Activated naive CD8-positive, alpha-beta T cell treated with anti-CD3 and anti-CD28 coated beads for 36 hours (primary cell): ENCODE measurements at places on chromosomes 7 and 10. TPM values are rescaled to one million over a fixed set of nuclear protein-coding genes. Genes with fewer than 3 reads are reported as not detected.

SNX10 gene
- total RNA-seq, result 33.0 TPM

DNA sequence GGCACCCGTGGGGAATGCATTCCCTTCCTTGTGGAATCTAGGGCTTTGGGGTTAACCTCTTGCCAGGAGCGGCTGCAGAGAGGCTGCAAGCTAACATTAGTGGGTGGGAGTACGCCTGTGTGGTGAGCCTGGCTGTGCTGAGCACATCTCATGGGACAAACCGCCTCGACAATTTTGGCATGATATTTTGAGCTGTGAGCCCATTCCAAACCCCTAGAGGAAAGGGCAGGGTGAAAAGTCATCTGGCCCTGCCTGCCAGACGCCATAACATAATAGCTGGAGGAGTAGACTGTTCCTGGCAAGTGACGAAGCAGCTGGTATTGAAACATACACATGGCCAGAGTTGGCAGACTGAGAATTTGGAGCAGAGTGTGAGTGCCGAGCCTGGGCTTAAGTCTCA is 110.0 kb downstream of the TACC2 start:
- no peak overlapping the region for H3K4me3 ChIP-seq
- no peaks in the 10 kb centered on the region for H3K27me3 ChIP-seq
- no peak for DNase-seq
- no peaks in the 10 kb centered on the region for H3K36me3 ChIP-seq

- DNase-seq, result no peak
- no peak overlapping the region for H3K4me3 ChIP-seq
- H3K4me1 ChIP-seq, result peaks cover 13% of the 10 kb centered on the region
- no peak overlapping the region for H3K27ac ChIP-seq
- peaks cover 6% of the 10 kb centered on the region for H3K36me3 ChIP-seq
Measured at GRCh38 chr10:45544191-45544590, 128.4 kb downstream of the ZFAND4 start.

DNA sequence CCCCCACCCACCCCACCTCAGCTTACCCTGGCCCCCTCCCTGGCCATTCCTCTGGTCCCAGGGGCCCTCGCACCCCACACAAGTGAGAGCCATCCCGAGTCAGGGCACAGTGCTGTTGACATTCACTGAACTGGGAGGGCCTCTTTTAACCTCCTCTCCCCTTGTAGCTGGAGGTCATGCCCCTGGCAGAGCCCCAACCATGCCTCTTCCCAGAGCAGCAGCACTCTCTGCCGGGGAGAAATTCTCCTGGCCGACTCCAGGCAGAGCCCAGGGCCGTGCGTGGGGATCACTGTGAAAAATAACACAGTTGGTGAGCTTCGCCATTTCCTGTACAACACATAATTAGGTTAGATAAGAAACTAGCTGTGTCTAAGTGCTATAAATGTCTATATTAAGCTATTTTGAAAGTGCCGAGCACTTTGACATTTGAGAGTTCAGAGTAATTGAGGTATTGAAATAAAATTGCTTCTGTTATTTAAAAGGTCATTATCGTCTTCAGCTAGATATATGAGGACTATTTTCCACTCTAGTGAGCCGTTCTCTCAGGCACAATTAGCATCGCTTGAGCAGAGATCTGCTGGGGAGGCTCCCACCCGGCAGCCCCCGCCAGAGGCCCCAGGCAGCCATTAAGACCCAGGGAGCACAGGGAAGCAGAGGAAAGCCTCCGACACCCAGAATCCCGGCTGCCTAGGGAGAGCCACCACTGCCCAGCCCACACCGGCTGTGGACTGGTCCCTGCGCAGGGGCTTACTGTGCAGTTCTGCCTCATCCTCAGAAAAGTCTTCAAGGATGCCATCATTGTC is 62.4 kb upstream of the LRRC18 start:
- H3K27me3 ChIP-seq, result no peaks in the 10 kb centered on the region
- H3K4me3 ChIP-seq, result no peak overlapping the region
- no peak for DNase-seq
- no peaks in the 10 kb centered on the region for H3K36me3 ChIP-seq
- no peak overlapping the region for H3K27ac ChIP-seq
- no peaks in the 10 kb centered on the region for H3K4me1 ChIP-seq

- no peaks in the 10 kb centered on the region for H3K4me1 ChIP-seq
- H3K27me3 ChIP-seq, result peaks cover 8% of the 10 kb centered on the region
- no peak overlapping the region for H3K27ac ChIP-seq
- DNase-seq, result no peak
- H3K4me3 ChIP-seq, result no peak overlapping the region
Measured at GRCh38 chr10:63833411-63834060, 312.3 kb downstream of the REEP3 start.

DNA sequence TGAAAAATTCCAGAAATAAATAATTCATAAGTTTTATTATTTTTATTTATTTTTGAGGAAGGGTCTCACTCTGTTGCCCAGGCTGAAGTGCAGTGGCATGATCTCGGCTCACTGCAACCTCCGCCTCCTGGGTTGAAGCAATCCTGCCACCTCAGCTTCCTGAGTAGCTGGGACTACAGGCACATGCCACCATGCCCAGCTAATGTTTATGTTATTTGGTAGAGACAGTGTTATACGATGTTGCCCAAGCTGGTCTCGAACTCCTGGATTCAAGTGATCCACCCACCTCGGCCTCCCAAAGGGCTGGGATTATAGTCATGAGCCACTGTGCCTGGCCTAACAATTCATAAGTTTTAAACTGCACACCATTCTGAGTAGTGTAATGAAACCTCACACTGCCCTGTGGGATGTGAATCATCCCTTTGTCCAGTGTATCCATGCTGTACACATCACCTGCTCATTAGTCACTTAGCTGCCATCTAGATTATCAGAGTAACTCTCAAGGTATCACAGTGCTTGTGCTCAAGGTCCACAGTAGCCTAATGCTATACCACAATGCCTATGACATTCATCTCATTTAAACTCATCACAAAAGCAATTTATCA is 17.9 kb downstream of the RTKN2 start:
- H3K27me3 ChIP-seq, result no peaks in the 10 kb centered on the region
- no peak overlapping the region for H3K4me3 ChIP-seq

GRCh38 chr7:156155988-156156733 is 343.9 kb upstream of the SHH start:
- H3K27ac ChIP-seq, result no peak overlapping the region
- no peak overlapping the region for H3K4me3 ChIP-seq
- H3K4me1 ChIP-seq, result no peaks in the 10 kb centered on the region
- H3K36me3 ChIP-seq, result no peaks in the 10 kb centered on the region

GRCh38 chr10:31830887-31831286 is 97.7 kb downstream of the ARHGAP12 start:
- H3K4me3 ChIP-seq, result no peak overlapping the region
- no peak for DNase-seq
- H3K36me3 ChIP-seq, result no peaks in the 10 kb centered on the region

DNA sequence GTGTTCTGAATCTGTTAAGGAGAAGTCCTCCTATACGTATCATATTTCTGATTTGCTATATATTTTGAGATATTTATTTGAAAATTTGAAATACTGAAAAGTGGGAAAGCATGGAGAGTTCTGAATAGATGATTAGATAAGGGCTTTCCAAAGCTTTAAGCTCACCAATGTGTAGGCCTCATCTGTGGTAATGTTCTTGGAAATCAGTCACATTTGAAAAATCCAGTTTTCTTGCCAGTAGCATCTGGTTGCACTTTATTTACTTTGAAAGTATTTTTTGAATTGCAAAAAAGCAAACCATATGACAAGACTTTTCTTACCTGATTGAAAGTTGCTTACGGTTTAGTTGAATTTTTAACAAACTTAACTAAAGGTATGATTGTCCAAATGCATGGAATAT is 21.7 kb downstream of the ADD3 start:
- H3K27ac ChIP-seq, result no peak overlapping the region
- H3K27me3 ChIP-seq, result no peaks in the 10 kb centered on the region

NACAD gene
- 0.50 TPM for total RNA-seq

DNA sequence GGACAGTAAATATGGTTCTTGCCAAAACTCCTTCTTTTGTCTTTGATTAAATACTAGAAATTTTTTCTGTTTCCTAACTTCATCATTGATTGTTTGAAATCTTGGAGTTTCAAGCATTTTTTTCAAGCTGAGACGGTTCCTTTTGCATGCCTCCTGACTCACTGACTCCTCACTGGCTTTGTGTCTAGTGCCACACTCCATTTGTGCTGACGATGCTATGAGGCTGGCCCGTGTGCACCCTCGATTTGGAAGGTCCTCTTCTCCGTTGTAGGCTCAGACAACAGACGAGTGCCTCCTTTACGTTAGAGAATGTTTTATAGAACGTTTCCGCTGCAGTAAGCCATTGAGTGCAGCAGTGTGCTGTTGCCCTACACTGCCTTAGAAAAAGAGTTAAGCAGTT is 10.8 kb upstream of the CSGALNACT2 start:
- no peak for DNase-seq
- H3K36me3 ChIP-seq, result no peaks in the 10 kb centered on the region
- H3K4me3 ChIP-seq, result no peak overlapping the region
- no peaks in the 10 kb centered on the region for H3K27me3 ChIP-seq

DNA sequence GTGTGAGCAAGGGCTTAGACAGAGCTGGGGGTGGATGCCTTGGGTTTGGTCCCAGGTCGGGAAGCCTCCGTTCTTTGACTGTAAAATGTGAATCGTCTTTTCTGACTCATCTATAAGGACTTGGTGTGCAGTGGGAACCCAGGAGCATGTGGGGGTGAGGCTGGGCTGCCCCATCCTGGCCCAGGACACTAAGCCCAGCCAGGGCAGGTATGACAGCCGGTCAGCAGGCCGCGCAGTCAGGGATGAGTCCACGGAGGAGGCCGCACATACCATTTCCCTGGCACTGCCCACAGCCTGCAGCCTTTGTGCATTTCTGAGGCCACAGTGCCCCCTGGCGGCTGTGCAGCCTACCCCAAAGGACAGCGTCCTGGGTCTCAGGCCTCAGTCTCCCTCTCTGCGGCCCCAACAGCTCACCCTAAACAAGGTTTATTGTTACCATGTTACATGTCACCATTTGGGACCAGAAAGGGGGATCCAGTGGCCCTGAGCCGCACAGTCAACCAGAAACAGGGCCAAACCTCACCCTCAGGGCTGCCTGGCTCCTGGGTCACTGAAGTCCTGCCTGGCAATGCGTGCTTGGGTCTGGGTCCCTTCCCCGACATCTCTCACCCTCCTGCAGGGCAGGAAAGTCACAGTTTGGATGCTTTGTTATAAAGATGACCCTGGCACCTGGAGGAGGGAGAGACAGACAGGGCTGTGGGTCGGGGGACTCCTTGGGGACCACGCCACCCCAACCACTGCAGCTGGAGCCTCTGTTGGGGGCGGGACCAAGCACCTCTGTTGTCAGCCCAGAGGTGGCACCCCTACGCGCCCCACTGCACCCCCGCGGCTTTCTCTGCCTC is 14.4 kb upstream of the SH2B2 start:
- H3K4me3 ChIP-seq, result no peak overlapping the region
- peaks cover 3% of the 10 kb centered on the region for H3K4me1 ChIP-seq
- no peaks in the 10 kb centered on the region for H3K27me3 ChIP-seq
- peak; percentile 71 for DNase-seq
- H3K36me3 ChIP-seq, result no peaks in the 10 kb centered on the region
- no peak overlapping the region for H3K27ac ChIP-seq

IQUB gene
- total RNA-seq, result not detected

DNA sequence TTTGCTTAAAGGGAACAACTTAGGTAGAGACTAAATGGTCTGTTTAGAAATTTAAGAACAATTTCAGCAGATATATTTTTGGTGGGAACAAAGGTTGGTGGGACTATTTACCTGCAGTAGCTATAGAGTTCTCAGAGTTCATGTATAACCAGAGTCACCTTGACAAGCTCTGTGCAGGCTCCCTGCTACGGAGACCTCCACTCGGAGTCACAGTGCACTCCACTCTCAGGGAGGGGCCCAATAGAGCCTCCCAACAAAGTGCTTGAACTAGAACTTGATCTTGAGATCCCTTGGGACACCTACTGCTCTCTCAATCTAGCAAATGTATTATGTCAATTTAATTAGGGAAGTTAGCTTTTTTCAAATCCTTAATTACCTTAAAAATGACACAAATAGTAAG is 2.3 kb downstream of the MYPN start:
- no peaks in the 10 kb centered on the region for H3K36me3 ChIP-seq
- no peaks in the 10 kb centered on the region for H3K4me1 ChIP-seq
- H3K27me3 ChIP-seq, result peaks cover 7% of the 10 kb centered on the region
- DNase-seq, result no peak
- no peak overlapping the region for H3K27ac ChIP-seq

DNA sequence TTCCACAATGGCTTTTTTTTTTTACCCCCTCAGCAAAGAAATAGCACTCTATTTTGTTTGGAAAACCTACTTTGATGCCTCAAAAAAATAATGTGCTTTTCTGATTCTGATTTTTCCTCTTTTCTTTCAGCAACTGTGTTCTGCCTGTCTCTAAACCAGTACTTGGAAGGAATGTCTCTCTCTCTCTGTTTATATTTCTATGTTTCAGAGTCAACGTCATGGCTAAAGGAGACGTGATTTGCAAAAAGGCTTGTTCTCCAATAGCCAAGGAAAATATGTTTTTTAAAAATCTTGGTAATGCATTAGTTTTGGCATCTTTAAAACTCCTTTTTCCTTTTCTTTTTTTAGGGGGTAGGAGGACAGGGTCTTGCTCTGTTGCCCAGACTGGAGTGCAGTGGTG is 56.0 kb upstream of the SDK1 start:
- H3K27me3 ChIP-seq, result no peaks in the 10 kb centered on the region
- H3K27ac ChIP-seq, result no peak overlapping the region
- H3K36me3 ChIP-seq, result no peaks in the 10 kb centered on the region
- H3K4me1 ChIP-seq, result no peaks in the 10 kb centered on the region
- H3K4me3 ChIP-seq, result no peak overlapping the region
- no peak for DNase-seq

GRCh38 chr7:66837007-66837406 is 84.0 kb upstream of the TMEM248 start:
- no peak overlapping the region for H3K4me3 ChIP-seq
- no peaks in the 10 kb centered on the region for H3K27me3 ChIP-seq
- peak; percentile 52 for DNase-seq
- no peaks in the 10 kb centered on the region for H3K4me1 ChIP-seq
- H3K27ac ChIP-seq, result no peak overlapping the region

- DNase-seq, result no peak
- H3K36me3 ChIP-seq, result peaks cover 3% of the 10 kb centered on the region
- peaks cover 53% of the 10 kb centered on the region for H3K27me3 ChIP-seq
- peaks cover 22% of the 10 kb centered on the region for H3K4me1 ChIP-seq
- no peak overlapping the region for H3K27ac ChIP-seq
Measured at GRCh38 chr10:113003052-113003451, 53.0 kb downstream of the TCF7L2 start.

GRCh38 chr10:17669185-17669872 is 25.4 kb downstream of the STAM start:
- H3K27me3 ChIP-seq, result no peaks in the 10 kb centered on the region
- H3K36me3 ChIP-seq, result peaks cover 19% of the 10 kb centered on the region
- H3K4me1 ChIP-seq, result peaks cover 52% of the 10 kb centered on the region
- H3K4me3 ChIP-seq, result peak overlapping the region; percentile 71

CRTAC1 gene
- total RNA-seq, result not detected
